GM12892 (cell line): ENCODE measurements at places on chromosomes 6 and 20.
A peak's percentile ranks its signal among the peaks of the same experiment; 100 is the strongest.

GRCh38 chr6:49551866-49552129 lies 1.3 kb downstream of the C6orf141 start:
- DNase-seq, result peak; percentile 7

DNA sequence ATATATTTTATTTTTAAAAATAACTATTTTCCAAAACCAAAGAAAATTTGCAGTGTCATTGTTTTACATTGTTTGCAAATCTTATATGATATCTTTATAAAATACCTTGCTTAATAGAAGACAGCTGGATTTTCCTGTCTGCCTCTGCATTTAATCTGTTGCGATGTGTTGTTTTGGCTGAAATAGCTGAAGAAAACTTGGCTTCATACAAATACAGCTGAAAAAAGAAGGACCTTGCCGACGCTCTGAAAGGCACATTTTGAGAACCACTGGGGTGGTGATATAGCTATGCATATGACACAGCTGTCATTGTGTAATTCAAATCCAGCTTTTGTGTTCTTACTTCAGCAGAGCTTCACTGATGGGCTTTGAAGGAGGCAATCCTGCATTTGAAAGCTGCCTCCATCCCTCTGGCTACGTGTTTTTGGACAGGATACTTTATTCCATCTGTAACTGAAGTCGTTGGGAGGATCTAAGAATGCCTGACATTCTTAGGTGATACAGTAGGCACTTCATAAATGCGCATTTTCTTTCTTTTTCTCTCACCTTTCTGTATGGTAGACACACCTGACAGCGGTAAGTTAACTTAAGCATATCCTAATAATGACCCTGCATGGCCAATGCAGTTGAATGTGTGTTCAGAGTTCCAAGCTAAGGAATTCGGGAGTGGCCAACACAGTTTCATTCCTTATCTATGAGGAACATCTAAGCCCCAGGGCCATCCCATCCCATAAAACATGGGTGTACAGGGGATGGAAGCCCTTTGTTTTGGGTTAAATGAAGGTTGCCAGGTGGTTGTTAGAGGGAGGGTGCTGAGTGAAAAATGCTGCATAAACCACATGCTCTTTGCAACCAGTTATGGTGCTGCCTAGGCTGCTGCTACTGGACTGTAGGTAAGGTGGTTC lies 213.0 kb downstream of the TFAP2A start:
- no peak for DNase-seq

- no peak for DNase-seq
Measured at GRCh38 chr6:3453413-3454272, 3.2 kb downstream of the SLC22A23 start.

DNA sequence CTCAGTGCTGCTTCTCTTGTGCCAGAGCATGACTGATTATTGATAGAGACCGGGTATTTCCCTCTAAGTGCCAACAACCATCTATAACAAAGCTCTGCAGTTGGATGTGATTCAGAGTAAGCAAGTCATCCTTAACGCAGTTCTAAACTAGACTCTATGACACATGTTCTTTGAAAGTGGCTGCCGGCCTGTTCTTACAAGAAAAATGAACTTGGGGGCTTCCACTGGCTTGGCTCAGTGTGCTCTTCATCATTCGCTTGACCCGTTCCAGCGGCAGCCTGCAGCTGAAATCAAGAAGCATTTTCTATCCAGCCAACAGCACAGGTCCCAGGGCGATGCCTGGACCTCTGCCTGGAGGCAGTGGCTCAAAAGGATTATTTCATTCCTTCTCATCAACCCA lies 29.8 kb downstream of the GFOD1 start:
- DNase-seq, result no peak

DNA sequence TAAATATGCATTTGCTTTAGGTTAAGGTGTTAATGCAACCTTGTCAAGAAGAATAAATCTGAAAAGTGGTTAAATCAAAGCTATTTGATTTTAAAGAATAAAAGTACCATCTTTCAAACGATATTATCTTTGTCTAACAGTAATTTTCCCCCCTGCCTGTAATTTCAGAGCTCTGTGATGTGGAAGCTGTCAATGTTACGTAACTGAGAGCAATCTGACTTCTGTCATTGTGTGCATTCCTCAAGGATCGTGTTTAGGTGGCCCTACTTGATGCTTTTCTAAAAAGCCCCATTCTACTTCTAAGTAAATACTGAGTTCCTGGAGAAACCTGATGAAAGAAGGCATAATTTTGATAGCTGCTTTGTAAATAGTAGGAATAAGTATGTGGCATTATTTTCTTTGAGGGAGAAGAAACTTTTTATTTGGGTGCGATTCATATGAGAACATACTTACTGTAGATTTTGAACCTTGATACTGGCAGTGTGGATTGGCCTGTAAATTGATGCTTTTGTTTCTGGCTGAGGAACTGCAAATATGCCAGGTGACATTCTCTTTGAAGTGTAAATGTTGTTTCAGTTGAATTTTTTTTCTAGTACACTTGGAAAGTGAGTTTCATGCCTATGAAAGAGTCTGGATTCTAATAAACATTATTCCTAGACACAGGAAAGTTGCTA lies 529.6 kb upstream of the FLRT3 start:
- DNase-seq, result no peak

DNA sequence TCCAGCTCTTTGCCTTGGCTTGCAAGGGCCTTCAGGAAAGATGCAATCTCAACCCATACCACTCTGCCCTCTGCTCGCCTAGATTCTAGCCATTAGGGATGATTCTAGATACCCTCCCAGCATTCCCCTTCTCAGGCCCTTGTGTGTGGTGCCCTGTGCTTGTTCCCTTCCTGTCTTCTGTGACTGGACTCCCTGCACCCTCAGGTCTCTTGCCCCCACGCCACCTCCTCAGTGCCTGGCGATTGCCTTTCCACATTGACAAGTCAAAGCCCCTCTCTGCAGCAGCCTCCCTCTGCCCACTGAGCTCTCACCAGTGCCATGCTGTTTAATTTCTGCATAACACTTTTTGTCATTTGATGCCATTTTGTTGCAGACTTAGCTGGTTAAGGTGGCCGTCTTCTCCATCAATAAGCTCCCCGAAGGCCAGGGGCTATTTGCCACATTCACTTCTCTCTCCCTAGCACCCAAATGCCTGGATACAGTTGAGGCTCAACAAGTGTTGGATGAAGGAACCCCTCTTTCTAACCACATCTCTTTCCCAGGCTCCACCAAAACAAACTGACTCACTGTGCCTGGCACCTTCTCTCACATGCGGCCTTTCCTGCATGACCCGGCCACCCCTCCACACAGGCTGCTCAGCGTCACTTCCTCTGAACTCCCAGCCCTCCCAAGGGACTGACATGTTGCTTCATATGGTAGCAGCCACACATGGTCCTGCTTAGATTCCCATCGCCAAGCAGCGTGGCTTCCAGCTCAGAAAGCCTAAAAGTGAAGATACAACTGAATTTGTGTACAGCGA lies 4.6 kb upstream of the TXNDC5 start:
- DNase-seq, result no peak

DNA sequence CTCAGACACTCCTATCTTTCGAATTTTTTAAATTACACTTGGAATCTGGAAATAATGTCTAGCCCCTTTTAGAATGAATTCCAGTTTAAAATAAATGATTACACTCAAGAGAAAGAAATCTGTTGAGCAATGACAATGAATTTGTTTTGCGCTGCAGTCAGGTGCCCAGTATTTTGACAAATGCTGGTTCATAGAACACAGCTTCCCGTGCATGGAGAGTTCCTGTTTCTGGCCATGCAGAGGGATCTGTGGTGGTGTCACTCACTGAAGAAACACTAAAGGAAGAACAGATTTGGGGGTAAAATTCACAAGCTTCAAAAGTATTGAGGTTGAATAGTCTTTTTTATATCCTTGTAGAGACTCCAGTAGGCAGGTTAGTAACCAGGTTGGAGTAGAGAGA lies 113.4 kb upstream of the CEP85L start:
- DNase-seq, result no peak

GRCh38 chr20:55888685-55889084 lies 116.6 kb downstream of the CBLN4 start:
- no peak for DNase-seq
